Urinary bladder (tissue), 4 donors: ENCODE measurements at places on chromosomes 11 and 22. TPM values are rescaled to one million over a fixed set of nuclear protein-coding genes. Genes with fewer than 3 reads are reported as not detected.

Gene MUC2
- 0.01 TPM for polyA plus RNA-seq

DNA sequence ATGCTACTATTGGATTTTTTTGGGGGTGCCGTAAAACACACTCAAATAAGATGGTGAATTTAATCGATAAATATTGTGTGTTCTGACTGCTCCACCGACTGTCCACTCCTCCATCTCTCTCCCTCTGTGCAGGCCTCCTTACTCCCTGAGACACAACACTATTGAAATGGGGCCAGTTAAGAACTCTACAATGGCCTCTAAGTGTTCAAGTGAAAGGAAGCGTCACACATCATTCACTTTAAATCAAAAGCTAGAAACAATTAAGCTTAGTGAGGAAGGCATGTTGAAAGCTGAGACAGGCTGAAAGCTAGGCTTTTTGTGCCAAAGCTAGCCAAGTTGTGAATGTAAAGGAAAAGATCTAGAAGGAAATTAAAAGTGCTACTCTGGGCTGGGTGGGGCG is 156.7 kb downstream of the CTTN start:
- DNase-seq: no peak

Gene USP2
- polyA plus RNA-seq: 4.8 TPM

Gene OR5B21
- polyA plus RNA-seq: not detected

- no peak for DNase-seq
These were observed 243.6 kb downstream of the NELL1 start for GRCh38 chr11:20912922-20913512.

- DNase-seq: no peak
These were observed 441 bp downstream of the TCN2 start for GRCh38 chr22:30607300-30607930.

DNA sequence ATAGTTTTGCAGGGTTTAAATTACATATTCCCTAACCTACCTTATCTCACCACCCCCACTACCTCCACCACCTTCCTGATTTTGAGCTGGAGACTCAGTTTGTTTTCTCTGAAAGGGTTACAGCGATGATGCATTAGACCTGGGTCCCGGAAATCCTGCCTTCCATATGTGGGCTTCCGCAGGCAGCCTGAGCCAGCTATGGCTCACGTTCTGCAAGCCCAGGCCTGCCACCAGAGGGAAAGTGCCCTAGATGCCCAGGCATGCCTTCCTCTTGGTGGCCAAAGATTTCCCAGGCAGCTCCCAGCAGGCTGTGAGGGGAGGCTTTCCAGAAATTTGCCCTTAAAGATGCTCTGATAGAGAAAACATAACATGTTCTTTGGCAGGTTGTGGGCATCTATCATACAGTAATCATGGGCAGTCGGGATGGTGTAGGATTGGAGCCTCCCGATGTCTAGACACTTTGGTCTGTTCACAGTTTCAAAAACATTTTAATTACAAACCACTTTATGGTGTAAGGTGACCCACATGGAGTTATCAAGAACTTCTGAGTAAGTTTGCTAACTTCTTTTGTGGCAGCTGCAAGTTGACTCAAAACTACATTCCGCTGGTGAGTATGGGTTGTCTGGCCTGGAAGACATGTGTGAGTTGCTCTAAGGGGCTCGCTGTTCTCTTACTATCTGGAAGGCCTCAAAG is 79.3 kb downstream of the MICAL2 start:
- DNase-seq: no peak

DNA sequence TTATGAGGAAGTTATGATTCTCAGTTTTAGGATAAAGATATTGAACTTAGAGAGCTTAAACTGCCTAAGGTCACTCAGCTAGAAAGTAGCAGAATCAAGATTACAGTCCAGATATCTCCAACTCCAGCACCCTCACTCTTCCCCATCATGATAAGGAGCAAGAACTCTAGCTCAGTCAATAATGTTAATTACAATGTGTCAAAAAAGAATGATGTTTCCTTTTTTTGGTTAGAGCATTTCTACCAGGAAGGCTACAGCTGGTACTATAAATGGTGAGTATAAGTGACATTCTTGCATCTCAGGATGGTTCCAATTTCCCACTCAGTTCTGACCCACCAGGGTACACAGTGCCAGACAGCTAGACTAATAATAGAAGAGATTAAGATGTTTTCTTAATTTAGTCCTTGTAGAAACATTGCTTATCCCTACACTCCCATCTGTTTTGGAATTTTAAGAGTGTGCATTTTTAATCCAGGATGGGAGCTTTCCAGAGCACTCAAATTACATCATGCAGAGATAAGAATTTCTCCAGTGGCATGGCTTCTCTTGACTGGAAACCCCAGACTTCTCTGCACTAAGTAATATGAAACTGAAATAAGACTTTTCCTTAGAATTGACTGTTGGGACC is 21.6 kb upstream of the BBOX1 start:
- DNase-seq: no peak

- DNase-seq: no peak
These were observed 9.4 kb downstream of the BMAL1 start for GRCh38 chr11:13287036-13287435.

- no peak for DNase-seq
These were observed 115.1 kb downstream of the ARFGAP2 start for GRCh38 chr11:47061429-47062178.

GRCh38 chr11:30312243-30312642 is 10.7 kb upstream of the ARL14EP start:
- DNase-seq: no peak

DNA sequence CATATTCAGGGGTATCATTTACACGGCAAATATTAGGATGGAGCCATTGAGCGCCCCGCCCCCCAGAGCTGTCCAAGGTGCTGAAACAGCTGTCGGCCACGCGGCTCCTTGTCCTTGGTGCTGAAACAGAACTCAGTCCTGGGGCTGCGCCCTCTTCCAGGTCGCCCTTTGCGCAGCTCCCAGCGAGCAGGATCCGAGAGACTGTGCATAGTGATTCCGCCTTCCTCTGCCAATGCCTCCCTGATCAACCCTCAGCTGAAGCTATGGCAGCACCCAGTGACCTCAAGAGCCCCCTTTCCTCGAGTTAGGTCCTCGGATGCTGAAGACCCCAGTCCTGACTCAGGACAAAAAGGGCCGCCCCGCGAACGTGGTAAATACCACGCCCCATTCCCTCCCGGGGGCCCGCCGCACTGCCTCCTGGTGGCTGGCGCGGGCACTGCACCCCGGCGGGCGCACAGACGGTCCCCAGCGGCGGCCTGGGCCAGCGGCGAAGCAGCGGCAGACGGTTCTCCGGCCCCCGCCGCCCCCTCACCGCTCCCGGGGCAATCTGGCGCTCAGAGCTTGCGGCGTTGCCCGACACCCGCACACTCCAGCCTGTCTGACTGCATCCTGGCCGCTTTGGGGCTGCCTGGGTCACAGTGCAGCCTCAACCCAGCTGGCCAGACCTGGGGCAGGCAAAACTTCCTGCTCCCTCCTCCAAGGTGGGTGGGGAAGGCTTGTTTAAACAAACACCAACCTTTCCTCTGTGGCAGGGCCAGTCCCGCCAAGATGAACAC is 13.4 kb downstream of the SYT7 start:
- no peak for DNase-seq

Gene TMEM86A
- polyA plus RNA-seq: 4.5 TPM

Gene BIRC3
- 5.2 TPM for polyA plus RNA-seq

DNA sequence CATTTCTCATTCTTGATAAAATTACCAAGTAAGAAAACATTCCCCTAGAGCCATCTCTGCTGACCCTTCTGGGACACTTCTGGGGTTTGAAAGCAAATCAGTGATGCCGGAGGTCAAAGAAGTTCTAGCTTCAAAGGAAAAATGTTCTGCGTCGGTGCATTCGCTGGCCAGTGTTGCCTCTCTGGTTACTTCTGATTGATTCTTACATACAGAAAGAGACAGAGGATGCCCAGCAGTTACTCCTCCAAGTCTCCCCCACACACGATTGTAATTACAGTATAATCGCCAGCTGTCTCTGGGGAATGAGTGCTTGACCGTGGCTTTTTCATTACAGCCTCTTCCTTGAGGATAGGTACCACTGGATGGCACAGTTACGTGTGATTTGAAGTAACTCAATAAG is 150.9 kb downstream of the SNX19 start:
- no peak for DNase-seq

- DNase-seq: no peak
These were observed 1196.8 kb downstream of the BRD1 start for GRCh38 chr22:48630848-48631247.

Gene ASPHD2
- polyA plus RNA-seq: 0.53 TPM

DNA sequence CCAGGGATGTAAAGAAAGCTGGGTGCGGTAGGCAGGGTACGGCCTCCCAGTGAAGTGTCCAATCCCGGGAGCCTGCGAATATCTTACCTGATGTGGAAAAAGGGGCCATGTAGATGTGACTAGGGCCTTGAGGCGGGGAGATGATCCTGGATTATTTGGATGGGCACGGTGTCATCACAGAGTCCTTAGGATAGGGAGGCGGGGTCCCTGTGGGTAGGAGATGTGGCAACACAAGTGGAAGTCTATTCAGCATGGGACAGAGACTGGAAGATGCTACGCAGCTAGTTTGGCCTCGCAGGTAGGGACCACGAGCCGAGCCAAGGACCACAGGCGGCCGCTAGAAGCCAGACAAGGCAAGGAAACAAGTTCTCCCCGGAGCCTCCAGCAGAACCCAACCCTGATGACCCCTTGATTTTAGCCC is 46.4 kb upstream of the SHANK2 start:
- DNase-seq: no peak

Gene LRRC10B
- 2.7 TPM for polyA plus RNA-seq

DNA sequence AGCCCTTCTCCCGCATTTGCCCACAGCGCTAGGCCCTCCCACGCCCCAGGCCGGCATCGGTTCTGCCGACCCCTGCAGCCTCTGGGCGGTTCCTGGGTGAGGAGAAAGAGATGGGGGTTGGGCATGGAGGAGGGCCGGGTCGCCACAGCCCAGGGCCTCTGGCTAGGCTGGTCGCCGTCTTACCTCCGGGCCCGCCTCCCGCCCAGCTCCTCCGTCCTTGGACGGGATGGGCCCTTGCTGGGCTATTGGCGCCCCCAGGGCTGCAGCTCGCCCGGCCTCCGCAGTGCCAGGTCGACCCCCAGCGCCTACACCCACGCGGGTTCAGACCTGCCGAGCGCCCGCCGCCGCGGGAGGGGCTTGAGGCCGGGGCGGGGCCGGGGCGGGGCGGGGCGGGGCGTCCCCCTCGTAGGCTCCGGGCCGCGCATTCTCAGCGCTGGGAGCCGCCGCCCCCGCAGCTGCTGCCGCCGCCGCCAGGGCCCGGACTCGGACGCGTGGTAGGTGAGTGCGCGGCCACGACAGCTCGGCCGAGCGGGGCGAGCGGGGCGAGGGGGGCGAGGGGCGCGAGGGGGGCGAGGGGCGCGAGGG is at the start of gene CD151:
TSS of gene CD151 (plus strand) at position 424 of the 585 bp plus-strand sequence. CDS start 3,118 bp downstream, outside the sequence.
- no peak for DNase-seq

DNA sequence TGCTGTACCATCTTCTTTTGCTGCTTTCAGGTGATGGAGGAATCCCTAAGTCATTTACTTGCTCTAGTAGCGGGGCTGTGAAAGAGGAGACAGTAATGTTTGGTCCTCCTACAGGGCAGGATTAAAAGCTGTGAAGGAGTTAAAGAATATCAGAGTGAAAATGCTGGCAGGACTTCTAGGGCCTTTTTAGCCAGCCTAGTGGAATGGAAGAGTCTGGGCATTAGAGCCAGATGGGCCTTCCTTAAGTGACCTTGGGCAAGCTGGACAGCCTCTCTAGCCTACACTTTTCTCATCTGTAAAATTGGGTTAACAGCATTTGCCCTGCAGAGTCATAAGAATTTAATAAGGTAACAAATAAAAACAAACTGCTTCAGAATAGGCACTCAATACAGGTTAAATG is 114.7 kb downstream of the RBFOX2 start:
- no peak for DNase-seq

GRCh38 chr22:44753189-44754042 is 1.0 kb downstream of the ARHGAP8 start:
- peak; percentile 86 for DNase-seq

DNA sequence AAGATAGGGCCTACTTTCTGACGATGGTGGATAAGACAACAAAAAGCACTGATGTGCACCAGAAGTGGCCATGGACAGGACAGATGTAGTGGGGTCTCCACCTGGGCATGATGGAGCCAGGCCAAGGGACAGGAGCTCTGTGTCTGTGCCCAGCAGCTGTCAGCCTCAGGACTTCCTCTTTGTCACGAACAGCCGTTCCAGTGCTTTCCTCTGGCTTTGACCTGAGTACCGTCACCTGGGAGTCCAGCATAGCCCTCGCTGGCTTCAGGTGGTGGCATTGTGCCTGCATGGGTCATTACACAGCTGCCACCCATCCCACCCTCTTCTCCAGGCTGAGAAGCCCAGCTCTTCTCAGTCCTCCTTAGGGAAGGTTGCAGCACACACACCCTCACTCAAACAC is 137.8 kb downstream of the GRIK4 start:
- no peak for DNase-seq

- no peak for DNase-seq
These were observed 82.9 kb upstream of the UBASH3B start for GRCh38 chr11:122572592-122572991.

GRCh38 chr11:47052165-47052564 is 115.6 kb downstream of the CSTPP1 start:
- DNase-seq: no peak

Gene UBASH3B
- 1.6 TPM for polyA plus RNA-seq

Gene KRTAP5-10
- polyA plus RNA-seq: 0.51 TPM

Gene CNTN5
- polyA plus RNA-seq: not detected

- no peak for DNase-seq
These were observed 11.5 kb downstream of the P2RX3 start for GRCh38 chr11:57349491-57350274.

DNA sequence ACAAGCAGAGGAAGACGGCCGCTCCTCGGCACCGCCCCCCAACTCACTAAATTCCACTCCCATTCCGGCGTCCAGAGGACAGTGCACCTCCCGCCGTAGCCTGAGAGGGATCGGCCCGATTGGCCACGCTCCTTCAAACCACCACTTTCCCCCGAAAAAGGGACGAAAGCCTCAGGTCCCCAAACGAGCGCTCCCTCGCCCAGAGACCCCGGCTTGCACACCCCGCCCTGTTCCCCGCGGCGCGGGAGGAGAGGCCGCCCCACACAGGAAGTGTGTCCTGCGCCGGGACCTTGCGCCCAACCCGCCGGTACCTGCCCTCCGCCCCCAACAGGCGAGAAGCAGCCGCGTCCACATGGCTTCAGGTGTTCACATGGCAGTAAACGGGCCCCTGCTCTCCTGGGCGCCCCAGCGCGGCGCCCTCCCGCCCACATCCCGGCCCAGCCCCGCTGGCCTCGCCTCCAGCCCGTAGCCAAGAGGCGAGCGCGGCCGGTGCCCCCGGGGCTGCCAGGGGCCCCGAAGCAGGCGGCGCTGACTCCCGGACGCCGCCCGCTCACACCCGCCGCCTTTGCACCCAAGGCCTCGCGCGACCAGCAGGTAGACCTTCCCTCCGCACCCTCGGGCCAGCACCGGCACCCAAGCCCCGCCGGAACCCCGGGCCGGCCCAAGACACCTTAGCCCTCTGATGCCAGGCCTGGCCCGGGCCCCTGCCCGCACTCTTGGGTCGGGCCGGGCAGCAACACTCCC is 849 bp downstream of the TCF20 start:
- DNase-seq: no peak

GRCh38 chr11:34536056-34536455 is 22.5 kb upstream of the ELF5 start:
- DNase-seq: no peak

Gene ENTHD1
- not detected for polyA plus RNA-seq

Gene MYBPC3
- 0.03 TPM for polyA plus RNA-seq

Gene CAPN5
- 14.8 TPM for polyA plus RNA-seq

GRCh38 chr11:6894097-6894496 is 1.8 kb upstream of the OR2D2 start:
- DNase-seq: no peak

GRCh38 chr22:26713823-26714449 is 56.5 kb downstream of the MIAT start:
- DNase-seq: no peak
